Fibroblast of pulmonary artery (primary cell): ENCODE measurements at places on chromosomes 2 and 18.
A peak's percentile ranks its signal among the peaks of the same experiment; 100 is the strongest.

DNA sequence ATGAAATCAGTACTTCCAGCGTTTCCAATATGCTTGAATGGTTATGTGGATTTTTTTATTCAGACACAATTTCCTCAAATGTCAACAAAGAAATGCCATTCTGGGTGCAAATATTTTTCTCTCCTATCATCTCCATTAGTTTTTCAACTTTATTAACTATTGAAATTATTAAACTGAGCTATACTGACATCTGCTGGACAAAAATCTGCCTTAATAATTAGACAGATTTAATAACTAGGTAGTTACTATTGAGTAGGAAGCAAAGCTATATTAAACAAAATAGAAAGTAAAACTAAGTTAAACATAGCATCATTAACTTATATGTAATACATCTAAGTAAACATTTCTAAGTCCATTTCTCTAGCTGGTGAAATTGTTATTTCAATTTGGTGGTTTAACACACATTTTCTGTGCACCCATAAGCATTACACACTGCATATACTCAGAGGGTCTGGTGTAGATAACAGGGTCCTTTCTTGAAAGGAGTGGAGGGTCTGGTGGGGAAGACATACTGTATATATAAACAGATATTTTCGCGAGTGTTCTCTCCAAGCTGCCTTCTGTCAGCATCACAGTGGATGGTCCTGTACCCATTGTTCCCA, 77.0 kb downstream of the LANCL1 start:
- DNase-seq = peak; percentile 42

DNA sequence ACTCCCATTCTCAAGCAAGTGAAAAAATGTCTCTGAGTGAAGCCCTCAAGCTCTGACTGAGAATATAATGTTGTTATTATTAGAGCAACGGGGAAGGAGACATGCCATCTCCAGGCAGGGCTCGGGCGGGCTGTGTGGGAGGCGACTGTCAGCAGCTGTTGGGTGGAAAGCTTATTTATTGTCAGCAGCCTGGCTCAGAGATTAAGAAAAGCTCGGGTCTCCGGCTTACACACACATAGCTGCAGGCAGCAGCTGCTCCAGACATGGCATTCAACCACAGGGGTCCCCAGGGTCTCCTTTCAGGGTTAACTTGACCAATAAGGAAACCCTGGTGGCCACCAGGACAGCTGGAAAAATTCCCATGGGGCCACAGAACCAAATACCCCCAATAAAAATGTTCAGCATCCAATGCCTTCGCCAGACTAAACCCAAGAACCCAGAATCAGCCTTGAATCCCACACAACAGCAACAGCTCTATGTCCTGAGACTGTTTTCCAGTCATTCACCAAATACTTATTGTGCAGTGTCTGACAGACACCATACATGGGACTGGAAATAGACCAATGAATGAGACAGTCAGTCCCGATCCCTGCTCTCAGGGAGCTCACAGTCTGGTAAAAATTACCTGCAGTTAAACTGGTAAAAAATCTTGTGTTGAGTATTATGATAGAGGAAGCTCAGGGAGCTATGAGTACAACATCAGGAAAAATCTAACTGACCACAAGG, 70.5 kb upstream of the RTN4 start:
- peak; percentile 63 for DNase-seq

GRCh38 chr2:203997481-203997880, 60.9 kb downstream of the ICOS start:
- no peak for DNase-seq

DNA sequence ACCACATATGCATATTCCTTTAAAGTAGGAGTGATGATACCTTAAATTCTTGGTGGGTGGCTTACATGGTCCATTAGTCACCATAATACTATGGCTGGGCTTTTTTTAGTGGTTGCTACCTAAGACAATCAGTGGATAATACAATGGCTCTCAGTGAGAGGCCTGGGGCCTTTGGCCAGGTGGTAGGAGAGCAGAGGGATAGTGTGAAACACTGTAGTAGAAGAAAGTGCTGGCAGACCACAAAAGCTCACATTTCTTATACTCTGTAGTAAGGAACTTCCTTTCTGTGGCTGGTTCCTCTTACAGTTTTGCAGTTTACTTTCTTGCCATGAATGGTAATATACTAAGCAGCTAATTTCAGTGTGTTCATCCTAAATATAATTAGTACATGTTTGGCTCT, 583.5 kb downstream of the XIRP2 start:
- DNase-seq = no peak

DNA sequence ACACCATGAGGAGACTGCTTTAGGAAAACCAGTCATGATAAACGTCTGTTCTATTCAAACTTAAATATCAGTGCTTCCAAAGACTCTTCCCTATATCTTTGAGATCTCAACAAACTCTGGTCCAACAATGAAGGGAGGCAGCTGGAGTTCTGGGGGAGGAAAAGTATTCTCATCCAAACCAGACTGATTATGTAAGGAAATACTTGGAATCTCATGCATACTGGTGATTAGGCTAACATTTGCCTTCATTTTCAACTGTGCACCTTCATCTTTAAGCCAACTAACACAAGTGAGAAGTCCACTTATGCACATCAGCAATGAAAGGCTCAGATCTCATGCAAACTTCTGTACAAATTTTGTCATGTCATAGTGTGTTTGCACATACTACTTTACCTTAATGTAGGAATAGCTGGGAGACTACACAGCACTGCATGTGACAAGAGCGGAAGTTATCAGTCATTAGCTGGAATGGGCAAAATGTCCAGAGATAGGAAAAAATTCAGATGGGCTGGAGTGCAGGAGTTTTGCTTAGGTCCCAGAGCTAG, 67.5 kb upstream of the STK17B start:
- peak; percentile 68 for DNase-seq

DNA sequence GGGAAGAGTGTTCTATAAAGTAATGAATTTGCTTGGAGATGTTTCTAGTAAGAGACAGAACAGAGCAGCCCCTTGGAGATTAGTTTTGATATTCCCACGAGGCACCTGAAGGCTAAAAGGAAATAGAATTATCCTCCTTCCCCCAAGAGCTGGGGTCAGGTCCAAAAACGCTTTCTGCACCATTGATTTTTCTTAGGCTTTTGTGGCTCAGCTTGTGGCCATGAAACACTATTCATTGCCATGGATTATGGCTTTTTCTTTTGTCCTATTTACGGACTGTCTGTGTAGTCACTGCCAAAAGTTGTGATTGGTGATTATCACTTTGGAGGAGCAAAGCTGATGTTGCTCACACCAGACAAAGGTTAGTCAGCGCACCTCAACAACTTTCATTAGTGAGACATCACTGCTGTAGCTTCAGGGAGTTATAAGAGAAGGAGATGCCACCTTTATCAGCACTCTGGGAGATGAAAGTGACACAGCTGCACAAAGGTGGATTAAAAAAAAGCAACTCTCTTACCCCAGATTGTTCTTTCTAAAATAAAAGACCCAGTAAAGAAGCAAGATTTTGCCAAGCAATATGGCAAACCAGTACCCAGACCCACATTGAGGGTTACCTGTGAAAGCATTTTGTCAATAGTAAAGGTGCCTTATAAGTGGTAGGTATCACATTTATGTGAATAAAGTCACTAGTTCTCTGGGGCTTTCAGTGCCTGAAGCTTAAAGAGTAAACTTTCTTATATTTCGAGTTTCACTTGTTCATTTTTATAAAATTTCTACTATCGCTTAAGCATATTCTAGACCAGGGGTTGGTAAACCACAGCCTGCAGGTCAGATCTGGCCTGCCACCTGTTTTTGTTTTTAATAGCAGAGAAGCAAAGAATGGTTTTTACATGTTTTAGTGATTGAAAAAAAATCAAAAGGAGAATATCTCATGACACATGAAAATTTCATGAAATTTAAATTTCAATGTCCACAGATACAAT, 10.6 kb downstream of the CXCR4 start:
- DNase-seq = no peak

GRCh38 chr2:235756491-235756890, 262.6 kb downstream of the AGAP1 start:
- DNase-seq = no peak

GRCh38 chr2:218997731-218998130, 4.5 kb upstream of the CRYBA2 start:
- no peak for DNase-seq
